ENCODE measurements at places on chromosomes 12 and 14.

GRCh38 chr14:81559385-81559784 lies 25.7 kb upstream of the SEL1L start:
- DNase-seq: no peak

GRCh38 chr12:9796346-9796745 lies 30.9 kb upstream of the KLRF1 start:
- no peak for DNase-seq

GRCh38 chr12:131591136-131591535 lies 119.8 kb upstream of the SFSWAP start:
- DNase-seq: no peak

GRCh38 chr12:124159655-124160054 lies 135.2 kb upstream of the RFLNA start:
- no peak for DNase-seq

- no peak for DNase-seq
Observed at GRCh38 chr14:92659765-92660561, 88.5 kb downstream of the LGMN start.

- DNase-seq: no peak
Observed at GRCh38 chr12:130879781-130880389, 8.0 kb downstream of the RAN start.

DNA sequence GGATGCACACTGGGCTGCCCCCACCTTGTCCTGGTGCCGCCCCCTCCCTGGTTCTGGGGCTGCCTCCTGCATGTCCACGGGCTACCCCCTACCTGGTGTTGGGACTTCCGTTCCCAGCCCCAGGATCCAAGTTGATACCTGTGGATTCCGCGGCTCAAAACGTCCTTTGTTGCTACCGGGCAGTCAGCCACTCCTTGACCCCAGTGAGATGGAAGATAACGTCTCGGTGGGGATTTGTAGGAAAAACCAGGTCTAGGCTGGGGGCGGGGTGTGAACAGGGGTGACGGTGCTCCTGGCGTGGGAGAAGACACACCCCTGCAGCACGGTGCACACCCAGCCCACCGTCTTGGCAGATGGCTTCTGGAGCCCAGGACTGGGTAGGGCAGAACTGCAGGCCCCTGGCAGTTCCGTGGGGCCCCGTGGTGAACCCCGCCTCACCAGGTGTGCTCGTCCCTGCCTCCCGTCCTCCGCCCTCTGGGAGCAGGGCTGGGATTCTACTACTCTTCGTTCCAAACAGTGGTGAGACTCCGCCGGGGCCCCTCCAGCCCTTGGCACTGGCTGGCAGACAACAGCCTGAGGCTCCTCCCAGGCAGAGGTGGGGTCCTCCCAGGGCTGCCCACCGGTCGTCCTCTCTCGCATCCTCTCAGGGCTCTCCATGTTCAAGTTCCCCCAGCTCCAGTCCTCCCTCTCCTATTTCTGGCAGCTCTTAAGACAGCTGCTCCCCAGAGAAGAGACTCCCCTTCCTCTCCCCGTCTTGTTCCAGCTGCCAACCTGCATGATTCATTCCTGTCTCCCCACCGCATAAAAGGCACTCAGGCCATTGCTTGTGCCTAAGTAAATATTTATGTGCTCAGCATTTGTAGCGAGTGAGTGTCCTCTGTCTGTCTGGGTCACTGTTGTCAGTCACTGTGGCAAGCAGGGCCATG lies 75.5 kb downstream of the FBXL14 start:
- DNase-seq: peak; percentile 10

- no peak for DNase-seq
Observed at GRCh38 chr12:12960639-12961209, 8.8 kb upstream of the GPRC5D start.
